ENCODE measurements at places on chromosomes 2 and 18.

DNA sequence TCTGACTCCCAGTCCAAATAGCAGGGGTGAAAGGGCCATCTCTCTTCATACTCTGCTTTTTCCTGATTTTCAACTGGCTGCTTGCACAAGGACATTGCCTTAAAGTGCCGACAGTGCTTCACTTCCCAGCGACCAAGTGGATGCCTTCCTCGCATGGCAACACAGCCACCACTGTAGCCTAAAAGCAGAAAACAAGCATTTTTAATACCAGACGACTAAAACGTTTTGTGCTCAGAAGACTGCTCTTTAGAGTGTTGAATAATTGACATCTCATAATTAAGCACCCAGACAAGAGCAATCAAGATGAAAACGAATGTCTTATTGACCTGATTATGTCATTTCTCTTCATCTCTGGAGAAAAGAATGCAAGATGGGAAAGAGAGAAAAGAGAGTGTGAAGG, 75.2 kb downstream of the PLA2R1 start:
- no peak for DNase-seq

GRCh38 chr18:23963443-23964165, 51.0 kb upstream of the TTC39C start:
- DNase-seq = peak; percentile 38

GRCh38 chr2:237743561-237744269, 54.9 kb upstream of the RBM44 start:
- no peak for DNase-seq

DNA sequence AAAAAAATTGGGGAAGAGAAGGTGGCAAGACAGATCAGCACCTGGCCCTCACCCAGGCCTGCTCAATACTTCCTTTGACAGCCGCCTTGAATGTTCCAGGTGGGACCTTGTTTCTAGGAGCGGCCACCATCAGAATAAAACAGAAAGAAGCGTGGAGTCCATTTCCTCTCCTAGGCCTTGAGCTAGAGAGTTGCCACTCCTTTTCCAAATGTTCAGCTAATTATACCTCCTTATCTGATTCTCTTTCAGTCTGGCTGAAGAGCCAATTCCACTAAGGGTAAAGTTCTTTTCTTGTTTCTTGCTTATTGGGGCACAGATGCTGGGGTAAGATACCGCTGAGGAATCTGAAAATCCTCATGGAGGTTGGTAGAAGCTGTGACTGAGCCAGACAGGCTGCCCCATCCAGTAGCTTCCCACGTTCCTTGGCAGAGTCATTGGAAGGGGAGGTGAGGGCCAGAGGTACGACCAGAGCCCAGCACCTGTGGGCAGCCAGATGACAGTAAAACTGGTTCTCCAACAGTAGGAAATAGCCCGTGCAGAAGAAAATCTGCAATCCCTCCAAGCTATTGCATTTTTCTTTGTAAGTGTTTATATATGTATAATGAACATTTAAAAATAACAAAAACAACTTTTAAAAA, 51.5 kb downstream of the PLB1 start:
- DNase-seq = no peak

DNA sequence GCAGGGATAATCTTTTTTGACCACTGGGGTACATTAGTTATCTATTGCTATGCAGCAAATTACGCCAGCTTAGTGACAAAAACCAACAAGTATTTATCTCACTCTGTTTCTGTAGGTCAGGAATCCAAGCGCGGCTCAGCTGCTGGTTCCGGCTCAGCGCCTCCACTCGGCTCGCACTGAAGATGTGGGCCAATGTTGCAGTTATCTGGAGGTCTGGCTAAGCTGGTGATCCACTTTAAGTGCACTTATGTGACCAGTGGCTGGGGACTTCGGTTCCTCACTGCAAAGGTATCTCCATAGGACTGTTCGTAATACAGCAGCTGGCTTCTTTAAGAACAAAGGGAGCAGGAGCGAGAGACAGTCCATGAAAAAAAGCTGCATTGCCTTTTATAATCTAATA, 591.9 kb downstream of the TMEM182 start:
- no peak for DNase-seq

DNA sequence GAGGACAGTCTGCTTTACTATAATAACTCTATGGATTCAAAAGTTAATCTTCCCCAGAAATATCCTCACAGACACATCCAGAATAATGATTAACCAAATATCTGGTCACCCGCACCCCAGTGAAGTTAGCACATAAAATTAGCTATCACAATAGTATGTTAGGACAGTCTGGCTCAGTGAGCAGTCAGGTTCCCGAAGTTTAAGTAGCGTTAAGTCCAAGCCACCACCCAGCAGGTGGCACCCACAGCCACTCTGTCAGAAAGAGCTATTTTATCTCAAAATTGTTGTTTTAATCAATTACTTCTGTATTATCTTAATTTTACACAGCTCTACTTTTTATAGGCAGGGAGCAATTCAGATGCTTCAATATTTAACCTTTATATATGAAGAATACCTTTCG, 537.5 kb downstream of the MBD2 start:
- DNase-seq = no peak

- no peak for DNase-seq
These were observed 36.9 kb upstream of the SERPINB2 start for GRCh38 chr18:63850636-63851035.

GRCh38 chr2:98727369-98728087, 3.4 kb downstream of the MGAT4A start:
- DNase-seq = no peak

GRCh38 chr2:217908544-217908943, 94.3 kb downstream of the TNS1 start:
- no peak for DNase-seq

DNA sequence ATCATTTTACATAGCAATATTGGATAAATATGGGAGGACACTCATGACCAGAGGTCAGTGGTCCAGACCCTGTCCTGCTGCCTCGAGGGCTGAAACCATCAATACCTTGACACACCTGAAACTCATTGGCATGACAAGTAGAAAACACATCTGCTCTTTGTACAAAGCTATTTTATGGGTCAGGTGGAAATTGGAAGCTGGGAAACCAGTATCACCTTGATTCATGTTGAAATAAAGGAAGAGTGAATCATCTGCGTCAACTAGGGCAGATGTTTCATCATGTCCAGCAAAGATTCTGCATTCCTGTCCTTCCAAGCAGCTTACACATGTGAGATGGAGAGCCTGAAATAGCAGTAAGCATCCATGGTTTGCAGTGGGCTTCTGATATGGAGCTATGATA, 80.0 kb upstream of the ERBB4 start:
- DNase-seq = no peak

GRCh38 chr18:53948991-53949390, 275.5 kb downstream of the MBD2 start:
- no peak for DNase-seq

- no peak for DNase-seq
These were observed 81.5 kb downstream of the NCKAP5 start for GRCh38 chr2:133486771-133487191.

- no peak for DNase-seq
These were observed 66.5 kb downstream of the ALPK2 start for GRCh38 chr18:58562146-58562998.

GRCh38 chr2:239262484-239263230, 138.2 kb downstream of the HDAC4 start:
- no peak for DNase-seq

All from SK-MEL-5 (cell line).